Activated naive CD4-positive, alpha-beta T cell treated with anti-CD3 and anti-CD28 coated beads, Interleukin-2, amount 50 U/mL, for 72 hours (primary cell): ENCODE measurements at places on chromosomes 4 and X. TPM values are rescaled to one million over a fixed set of nuclear protein-coding genes. Genes with fewer than 3 reads are reported as not detected.

Gene MPC1L
- not detected for total RNA-seq

DNA sequence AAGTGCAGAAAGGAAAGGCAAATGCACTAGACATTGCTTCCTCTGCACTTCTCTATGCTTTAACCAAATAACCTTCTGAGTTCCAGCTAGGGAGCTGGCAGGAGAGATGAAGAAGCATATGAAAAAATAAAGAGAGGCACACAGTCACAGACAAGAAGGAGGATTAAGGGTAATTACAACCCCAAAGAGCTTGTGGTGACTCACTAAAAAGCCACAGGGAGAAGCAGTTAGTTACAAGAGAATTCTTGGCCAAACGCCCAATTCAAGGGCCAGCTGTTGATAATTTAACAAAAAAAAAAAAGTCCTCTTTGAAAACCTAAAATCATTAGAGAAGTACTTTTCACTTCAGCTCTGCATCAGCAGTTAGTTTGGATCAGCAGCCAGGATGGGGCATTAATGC, 478.0 kb downstream of the KCNIP4 start:
- no peak for DNase-seq

- DNase-seq: no peak
Observed at GRCh38 chr4:16692046-16692445, 206.4 kb downstream of the LDB2 start.

DNA sequence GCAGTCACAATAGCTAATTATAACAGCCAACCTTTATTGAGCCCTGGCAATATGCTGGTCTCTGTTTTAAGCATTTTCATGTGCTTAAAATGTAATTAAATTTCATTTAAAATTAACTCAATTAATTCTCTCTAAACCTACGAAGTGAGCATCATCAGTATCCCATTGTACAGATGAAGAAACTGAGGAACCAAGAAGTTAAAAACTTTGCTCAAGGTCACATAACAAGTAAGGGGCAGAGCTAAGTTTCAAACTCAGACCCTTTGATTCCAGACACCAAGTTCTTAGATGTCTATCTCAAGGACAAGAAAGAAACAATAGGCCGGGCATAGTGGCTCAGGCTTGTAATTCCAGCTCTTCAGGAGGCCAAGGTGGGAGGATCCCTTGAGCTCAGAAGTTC, 55.9 kb upstream of the NFKB1 start:
- no peak for DNase-seq

GRCh38 chrX:51891821-51892551, 1.4 kb upstream of the MAGED1 start:
- no peak for DNase-seq
